T-helper 2 cell treated with Interferon-gamma antibody and Interleukin-4, amounts not matched to agents 5 μg/mL and 100 μg/mL, for 36 hours (primary cell): ENCODE measurements at places on chromosomes 5 and 9.

DNA sequence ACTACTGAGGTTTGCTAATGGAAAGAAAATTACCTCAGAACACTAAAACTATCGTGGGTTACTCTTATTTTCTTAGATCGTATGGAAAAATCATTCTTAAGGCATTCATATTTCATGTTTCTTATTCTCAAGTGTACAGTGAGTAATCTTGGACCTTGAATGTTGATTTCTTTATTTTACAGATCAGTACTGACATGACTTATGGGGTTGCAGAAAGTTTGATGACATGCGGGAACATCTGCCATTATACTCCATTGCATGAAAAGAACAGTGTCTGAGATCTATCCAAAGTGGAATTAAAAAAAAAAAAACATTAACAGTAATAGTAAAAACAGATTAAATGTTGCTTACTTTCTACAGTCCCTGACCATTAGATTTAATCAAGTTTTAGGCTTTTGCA lies 1290.2 kb upstream of the WWC1 start:
- H3K27me3 ChIP-seq = no peaks in the 10 kb centered on the region
- no peaks in the 10 kb centered on the region for H3K4me1 ChIP-seq
- no peak overlapping the region for H3K4me3 ChIP-seq
- H3K36me3 ChIP-seq = no peaks in the 10 kb centered on the region

- DNase-seq = no peak
- no peak overlapping the region for H3K27ac ChIP-seq
- H3K4me1 ChIP-seq = no peaks in the 10 kb centered on the region
These were observed 265.1 kb upstream of the TAS2R1 start for GRCh38 chr5:9895302-9895645.

GRCh38 chr5:109359642-109360041 lies 50.1 kb downstream of the PJA2 start:
- H3K36me3 ChIP-seq = peaks cover 38% of the 10 kb centered on the region
- no peaks in the 10 kb centered on the region for H3K27me3 ChIP-seq
- no peak overlapping the region for H3K27ac ChIP-seq
- H3K4me3 ChIP-seq = no peak overlapping the region

- no peaks in the 10 kb centered on the region for H3K36me3 ChIP-seq
- H3K27ac ChIP-seq = no peak overlapping the region
- H3K4me3 ChIP-seq = no peak overlapping the region
- no peak for DNase-seq
- H3K27me3 ChIP-seq = no peaks in the 10 kb centered on the region
- no peaks in the 10 kb centered on the region for H3K4me1 ChIP-seq
These were observed 169.4 kb downstream of the PAPPA start for GRCh38 chr9:116323012-116323411.

- no peak for DNase-seq
- no peak overlapping the region for H3K27ac ChIP-seq
- H3K36me3 ChIP-seq = no peaks in the 10 kb centered on the region
- H3K27me3 ChIP-seq = no peaks in the 10 kb centered on the region
- H3K4me1 ChIP-seq = no peaks in the 10 kb centered on the region
These were observed 182.8 kb upstream of the TARS1 start for GRCh38 chr5:33257807-33258429.

DNA sequence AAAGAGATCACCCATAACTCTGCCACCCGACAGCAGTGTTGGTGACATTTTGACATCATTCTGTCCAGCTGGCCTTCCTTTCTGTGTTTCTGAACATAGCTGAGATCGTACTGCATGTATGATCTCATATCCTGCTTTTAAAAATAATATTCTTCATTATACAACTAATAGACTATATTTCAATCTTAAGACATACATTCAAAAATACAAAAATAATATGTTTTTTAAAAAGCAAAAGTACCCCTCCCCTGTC lies 47.7 kb upstream of the RPL26L1 start:
- H3K27me3 ChIP-seq = no peaks in the 10 kb centered on the region
- DNase-seq = no peak
- H3K4me1 ChIP-seq = no peaks in the 10 kb centered on the region
